ENCODE measurements at places on chromosomes 16 and 17. TPM values are rescaled to one million over a fixed set of nuclear protein-coding genes. Genes with fewer than 3 reads are reported as not detected.

SLC6A2 gene
- 0.50 TPM for total RNA-seq

ANKS4B gene
- total RNA-seq: not detected

UNC45B gene
- not detected for total RNA-seq

JPH3 gene
- not detected for total RNA-seq

TEX14 gene
- 0.28 TPM for total RNA-seq

PPY gene
- not detected for total RNA-seq

- H3K4me3 ChIP-seq: no peak overlapping the region
- H3K27me3 ChIP-seq: no peaks in the 10 kb centered on the region
- DNase-seq: no peak
- H3K36me3 ChIP-seq: no peaks in the 10 kb centered on the region
- H3K4me1 ChIP-seq: no peaks in the 10 kb centered on the region
- H3K27ac ChIP-seq: no peak overlapping the region
These were observed 102.7 kb upstream of the DNAH9 start for GRCh38 chr17:11495613-11496012.

DNA sequence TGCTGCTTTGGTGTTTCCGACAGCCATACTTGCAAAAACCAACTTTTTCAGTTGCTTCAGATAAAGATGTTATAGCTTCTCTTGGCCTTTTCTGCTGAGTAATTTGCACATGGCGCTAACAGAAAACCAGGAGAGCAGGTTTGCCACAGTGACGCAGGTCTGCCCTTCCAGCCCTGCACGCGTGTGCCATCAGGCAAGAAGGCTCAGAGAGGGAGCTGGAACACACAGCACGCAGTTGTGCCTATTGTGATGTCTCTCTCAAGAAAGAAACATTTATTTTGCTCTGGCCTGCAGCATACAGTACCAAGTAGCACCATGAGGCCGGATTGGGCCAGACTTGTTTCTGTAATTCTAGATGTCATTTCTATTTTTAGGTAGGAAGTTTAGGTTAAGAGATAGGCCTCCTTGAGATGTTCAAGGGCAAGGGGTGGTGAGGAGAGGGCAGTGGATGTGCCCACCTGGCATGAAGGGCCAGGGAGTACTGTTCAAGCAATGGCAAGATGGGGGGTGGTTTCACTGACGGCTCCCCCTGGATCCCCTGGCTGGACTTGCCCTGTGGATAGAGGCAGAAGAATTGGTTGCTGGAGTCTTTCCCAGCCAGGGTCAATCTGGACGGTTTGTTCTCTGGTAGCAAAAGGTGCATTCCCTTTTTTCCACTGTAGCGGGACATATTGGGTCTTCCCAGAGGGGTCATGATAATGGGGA, 1.9 kb downstream of the CBX2 start:
- no peak for DNase-seq
- H3K27me3 ChIP-seq: no peaks in the 10 kb centered on the region
- H3K27ac ChIP-seq: no peak overlapping the region

- peaks cover 52% of the 10 kb centered on the region for H3K27me3 ChIP-seq
- no peaks in the 10 kb centered on the region for H3K4me1 ChIP-seq
- no peaks in the 10 kb centered on the region for H3K36me3 ChIP-seq
- no peak for DNase-seq
- H3K4me3 ChIP-seq: no peak overlapping the region
These were observed 317.8 kb downstream of the RBFOX1 start for GRCh38 chr16:7650431-7650830.

DNA sequence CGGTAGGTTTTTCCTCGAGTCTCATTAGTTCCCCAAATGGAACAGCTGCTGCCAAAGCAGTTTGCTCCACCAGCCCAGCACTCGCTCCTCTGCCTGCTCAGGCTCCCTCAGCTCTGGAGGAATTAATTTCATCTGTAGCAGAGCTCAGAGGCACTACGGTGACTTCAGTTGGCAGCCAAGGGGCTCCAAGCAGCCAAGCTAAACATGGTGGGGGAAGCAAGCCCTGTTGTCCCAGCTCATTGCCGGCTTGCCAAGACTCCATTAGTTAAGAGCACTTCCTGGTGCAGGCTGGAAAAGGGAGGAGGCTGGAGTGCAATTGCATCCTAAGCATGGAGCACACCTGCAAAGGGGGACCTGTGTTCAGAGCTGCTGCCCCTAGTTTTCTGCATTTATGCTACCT, 78.7 kb upstream of the GPRC5B start:
- DNase-seq: no peak
- peaks cover 68% of the 10 kb centered on the region for H3K27me3 ChIP-seq
- H3K27ac ChIP-seq: no peak overlapping the region

Measured in PC-9 (cell line).